Activated CD4-positive, alpha-beta T cell treated with anti-CD3 and anti-CD28 coated beads, Interleukin-2, amount 10 ng/mL, durations not matched to agents 7 days and 5 days (primary cell): ENCODE measurements at places on chromosomes 6 and 20. TPM values are rescaled to one million over a fixed set of nuclear protein-coding genes. Genes with fewer than 3 reads are reported as not detected.

GRCh38 chr20:3874194-3874844, 14.9 kb upstream of the PANK2 start:
- no peak overlapping the region for H3K27ac ChIP-seq
- peaks cover 31% of the 10 kb centered on the region for H3K36me3 ChIP-seq
- no peak for DNase-seq
- H3K4me1 ChIP-seq = peaks cover 18% of the 10 kb centered on the region
- H3K27me3 ChIP-seq = no peaks in the 10 kb centered on the region
- no peak overlapping the region for H3K4me3 ChIP-seq

Gene SLC22A16
- total RNA-seq = not detected

Gene FNDC11
- total RNA-seq = 0.15 TPM

Gene GNRH2
- 1.2 TPM for total RNA-seq

DNA sequence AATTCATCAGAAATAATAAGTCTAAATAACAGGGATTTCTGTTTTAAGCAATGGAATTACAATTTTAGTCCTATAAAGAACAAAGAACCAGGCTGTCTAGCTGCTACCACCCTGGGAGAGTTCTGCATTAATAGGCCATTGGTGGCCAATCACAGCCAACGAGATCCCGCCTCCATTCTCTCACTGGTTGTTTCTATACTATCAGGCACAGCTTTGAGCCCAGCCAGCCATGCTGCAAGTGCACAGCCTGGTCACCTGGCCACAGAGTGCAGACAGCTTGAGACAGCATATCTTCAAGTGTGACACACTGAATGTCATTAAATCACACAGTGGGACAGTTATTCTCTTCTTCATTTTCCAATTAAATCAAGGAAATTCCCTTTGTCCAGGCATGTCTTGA, 16.1 kb upstream of the RAB22A start:
- H3K36me3 ChIP-seq = peaks cover 6% of the 10 kb centered on the region
- H3K27me3 ChIP-seq = no peaks in the 10 kb centered on the region
- H3K4me1 ChIP-seq = peaks cover 10% of the 10 kb centered on the region
- H3K27ac ChIP-seq = no peak overlapping the region
- no peak overlapping the region for H3K4me3 ChIP-seq
- DNase-seq = no peak

GRCh38 chr20:650954-651353, 2.0 kb downstream of the SRXN1 start:
- H3K36me3 ChIP-seq = peaks cover 26% of the 10 kb centered on the region
- H3K27ac ChIP-seq = peak overlapping the region; percentile 1
- no peak for DNase-seq
- peak overlapping the region; percentile 79 for H3K4me3 ChIP-seq

DNA sequence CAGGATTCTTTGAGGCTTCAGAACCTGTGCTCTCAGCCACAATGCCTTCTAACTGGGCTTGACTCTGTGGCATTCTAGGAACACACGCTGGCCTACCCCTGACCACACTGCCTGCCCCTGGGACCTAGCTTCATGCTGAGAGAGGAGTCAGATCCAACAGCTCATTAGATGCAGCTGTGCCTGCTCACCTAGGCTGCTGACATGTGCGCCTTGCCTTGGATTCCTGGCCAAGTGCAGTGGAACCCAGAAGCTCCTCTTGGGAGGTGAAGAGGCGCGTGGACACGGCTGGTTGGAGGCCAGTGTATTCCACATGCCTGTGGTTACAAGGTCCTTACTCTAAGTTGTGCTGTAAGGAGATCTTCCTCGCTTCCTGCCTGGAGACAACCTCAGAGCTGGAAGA, 24.7 kb upstream of the KCNK16 start:
- no peak overlapping the region for H3K4me3 ChIP-seq
- no peak for DNase-seq
- no peaks in the 10 kb centered on the region for H3K27me3 ChIP-seq
- H3K4me1 ChIP-seq = peaks cover 11% of the 10 kb centered on the region
- no peaks in the 10 kb centered on the region for H3K36me3 ChIP-seq

DNA sequence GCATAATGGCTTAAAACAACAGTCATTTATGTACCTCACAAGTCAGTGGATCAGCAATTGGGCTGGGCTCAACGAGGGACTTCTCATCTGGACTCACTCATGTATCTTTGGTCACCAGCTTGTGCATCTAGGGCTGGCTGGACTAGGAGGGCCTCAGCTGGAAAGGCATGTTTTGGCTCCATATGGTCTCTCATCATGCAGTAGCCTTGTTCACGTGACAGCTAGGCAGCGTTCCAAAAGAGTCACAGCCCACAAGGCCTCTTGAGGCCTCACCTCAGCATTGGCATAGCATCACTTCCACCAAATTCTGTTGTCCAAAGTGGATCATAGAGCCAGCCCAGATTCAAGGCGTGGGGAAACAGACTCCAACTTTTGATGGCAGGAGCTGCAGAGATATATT, 110.1 kb downstream of the MAFB start:
- H3K4me1 ChIP-seq = no peaks in the 10 kb centered on the region
- peaks cover 16% of the 10 kb centered on the region for H3K27me3 ChIP-seq
- no peaks in the 10 kb centered on the region for H3K36me3 ChIP-seq
- no peak overlapping the region for H3K4me3 ChIP-seq
- no peak for DNase-seq

GRCh38 chr6:7418238-7418905, 28.8 kb downstream of the RIOK1 start:
- H3K27me3 ChIP-seq = no peaks in the 10 kb centered on the region
- H3K36me3 ChIP-seq = peaks cover 28% of the 10 kb centered on the region
- no peak overlapping the region for H3K4me3 ChIP-seq
- H3K27ac ChIP-seq = no peak overlapping the region

DNA sequence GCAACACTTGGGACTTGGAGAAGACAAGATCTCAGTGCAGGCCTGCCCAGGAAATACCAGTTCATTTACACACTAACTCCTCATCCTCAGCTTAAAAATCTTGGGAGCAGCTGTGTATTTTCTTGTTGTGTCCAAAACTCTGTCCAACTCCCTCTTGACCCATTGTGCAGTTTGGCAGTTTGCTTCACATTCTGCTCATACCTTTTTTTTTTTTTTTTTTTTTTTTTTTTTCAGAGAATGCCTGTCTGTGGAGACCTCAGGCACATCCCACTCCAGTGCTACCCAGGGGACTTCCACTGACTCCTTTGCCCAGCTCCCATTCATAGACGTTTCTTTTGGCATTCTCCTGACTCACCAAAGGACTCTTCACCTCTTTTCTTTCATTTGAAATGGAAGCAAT, 265.8 kb upstream of the TCF21 start:
- H3K27me3 ChIP-seq = no peaks in the 10 kb centered on the region
- no peak overlapping the region for H3K4me3 ChIP-seq
- no peak overlapping the region for H3K27ac ChIP-seq

DNA sequence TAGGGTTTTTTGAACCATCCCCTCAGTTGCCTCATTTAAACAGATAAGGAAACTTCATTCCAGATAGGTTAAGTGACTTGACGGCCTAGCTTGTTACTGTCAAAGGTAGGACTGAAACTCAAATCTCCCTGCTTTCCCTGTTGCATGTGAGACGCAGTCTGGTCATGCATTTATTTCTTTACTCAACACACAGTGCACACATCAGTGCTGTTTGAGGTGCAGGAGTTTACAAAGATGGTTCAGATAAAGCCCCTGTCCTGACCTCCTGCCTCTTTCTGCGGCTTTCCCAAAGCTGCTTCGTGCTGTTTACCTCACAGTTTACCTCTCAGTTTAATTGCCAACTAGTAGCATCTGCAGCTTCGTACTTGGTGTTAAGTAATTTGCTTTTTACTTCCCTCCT, 26.6 kb downstream of the TIAM2 start:
- H3K27me3 ChIP-seq = no peaks in the 10 kb centered on the region
- no peaks in the 10 kb centered on the region for H3K36me3 ChIP-seq
- DNase-seq = no peak
- no peaks in the 10 kb centered on the region for H3K4me1 ChIP-seq
- no peak overlapping the region for H3K4me3 ChIP-seq

Gene CRISP2
- total RNA-seq = not detected

- no peaks in the 10 kb centered on the region for H3K36me3 ChIP-seq
- no peak overlapping the region for H3K4me3 ChIP-seq
- H3K27ac ChIP-seq = no peak overlapping the region
- peak; percentile 5 for DNase-seq
- H3K4me1 ChIP-seq = no peaks in the 10 kb centered on the region
Observed at GRCh38 chr20:58719258-58719657, 26.7 kb downstream of the NPEPL1 start.

Gene SLC17A2
- total RNA-seq = not detected
